ENCODE measurements at places on chromosomes 2 and 18.

- DNase-seq: no peak
Observed at GRCh38 chr2:70960833-70961647, 17.4 kb upstream of the ANKRD53 start.

- DNase-seq: peak; percentile 54
Observed at GRCh38 chr2:207692206-207693065, 19.0 kb upstream of the CCNYL1 start.

DNA sequence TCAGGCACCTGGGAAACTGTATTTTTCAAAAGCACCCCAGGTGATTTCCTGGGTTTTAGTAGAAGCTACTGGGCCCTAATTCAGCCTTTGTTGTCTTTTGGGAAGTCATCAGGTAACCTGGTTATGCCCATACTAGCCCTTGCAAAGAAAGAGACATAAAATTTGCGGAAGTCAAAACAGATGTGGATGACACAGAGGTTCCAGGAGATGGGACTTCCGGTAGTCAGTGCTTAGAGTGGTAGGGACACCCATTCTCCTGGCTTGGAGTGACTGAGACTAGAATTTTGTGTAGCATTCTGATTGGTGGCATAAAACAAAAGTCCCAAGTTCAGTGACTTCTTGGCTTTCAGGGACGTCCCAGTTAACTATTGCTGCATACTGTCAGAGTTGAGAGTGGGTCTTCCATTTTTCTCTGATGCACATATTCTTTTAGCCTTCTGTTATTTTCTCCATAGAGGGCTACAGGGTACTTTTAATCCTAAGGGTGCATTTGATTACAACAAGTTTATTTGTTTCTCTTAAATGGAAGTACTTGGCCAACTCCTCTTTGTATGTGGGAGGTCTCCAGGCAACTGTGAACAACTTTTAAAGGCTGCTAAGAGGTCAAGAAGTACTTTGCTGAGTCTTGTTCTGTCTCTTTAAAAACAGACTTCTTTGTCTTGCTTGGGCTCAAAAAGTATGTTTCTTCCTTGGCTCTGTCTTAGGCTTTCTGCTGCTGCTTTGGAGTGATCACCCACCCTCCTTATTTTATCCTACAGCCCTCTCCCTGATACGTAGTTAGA, 8.8 kb downstream of the NAB1 start:
- peak; percentile 35 for DNase-seq

- DNase-seq: peak; percentile 66
Observed at GRCh38 chr2:127197475-127198385, 22.4 kb downstream of the CYP27C1 start.

DNA sequence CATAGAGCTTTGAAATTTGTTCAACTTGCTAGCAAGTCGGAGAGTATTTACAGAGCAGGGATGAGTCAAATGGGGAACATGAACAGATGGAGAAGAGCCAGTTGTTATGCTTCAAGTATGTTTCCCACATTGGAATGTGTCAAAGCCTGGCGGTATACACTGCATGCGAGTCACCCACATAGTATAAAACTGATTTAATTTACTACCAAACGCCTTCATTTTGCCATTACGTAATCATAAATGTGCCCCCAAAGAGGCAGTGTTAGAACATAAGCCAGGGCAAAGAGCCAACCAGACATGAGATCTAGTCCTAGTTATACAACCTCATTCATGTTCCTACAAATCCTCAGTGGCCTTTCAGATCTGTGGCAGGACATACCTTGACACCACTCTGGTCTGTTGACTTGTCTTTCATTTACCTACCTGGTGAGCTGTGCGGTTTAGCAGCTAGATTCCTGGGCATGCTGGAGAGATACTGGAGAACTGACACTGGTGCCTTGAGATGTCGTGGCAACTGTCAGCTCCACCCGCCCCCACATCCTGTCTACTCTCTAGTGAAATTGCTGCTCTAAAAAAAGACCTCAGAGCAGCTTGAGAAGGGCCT, 21.7 kb upstream of the NRP2 start:
- peak; percentile 25 for DNase-seq

DNA sequence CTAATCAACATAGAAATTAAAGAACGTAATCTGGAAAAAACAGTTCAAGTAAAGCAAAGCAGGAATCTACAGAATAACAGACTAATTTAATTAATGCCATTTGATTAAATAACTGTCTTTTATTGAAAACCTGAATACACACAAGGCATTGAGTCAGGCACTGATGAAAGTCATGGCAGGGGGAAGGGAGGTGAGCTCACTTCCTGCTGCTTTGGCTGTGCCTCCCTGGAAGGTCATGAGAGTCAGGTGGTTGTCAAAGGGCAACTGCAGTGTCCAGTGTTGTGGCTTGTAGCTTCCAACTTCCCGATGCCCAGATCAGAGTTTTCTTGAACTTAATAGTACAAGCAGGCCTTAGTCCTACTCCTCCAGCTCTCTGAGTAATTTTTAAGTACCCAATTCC, 180.9 kb downstream of the PID1 start:
- DNase-seq: no peak

- DNase-seq: no peak
Observed at GRCh38 chr18:14949800-14950664, 202.1 kb downstream of the ANKRD30B start.

DNA sequence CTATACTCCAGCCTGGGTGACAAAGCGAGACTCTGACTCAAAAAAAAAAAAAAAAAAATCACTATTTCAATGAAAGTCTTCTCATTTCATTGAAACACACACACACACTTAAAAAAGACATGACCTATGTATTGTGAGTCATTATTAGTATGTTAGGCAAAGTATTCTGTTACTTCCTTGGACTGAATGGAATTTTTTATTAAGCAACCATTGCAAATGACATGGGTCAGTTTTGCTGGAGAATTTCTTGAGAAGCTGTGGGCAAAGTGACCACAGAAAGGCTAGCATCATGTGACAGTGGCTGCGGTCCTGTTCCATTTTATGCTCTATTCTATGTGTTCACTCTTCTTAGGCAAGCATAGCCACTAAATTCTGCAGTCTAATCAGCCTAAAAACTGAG, 695.7 kb downstream of the TDRD15 start:
- DNase-seq: no peak

- no peak for DNase-seq
Observed at GRCh38 chr2:65397122-65397521, 35.3 kb downstream of the SPRED2 start.

DNA sequence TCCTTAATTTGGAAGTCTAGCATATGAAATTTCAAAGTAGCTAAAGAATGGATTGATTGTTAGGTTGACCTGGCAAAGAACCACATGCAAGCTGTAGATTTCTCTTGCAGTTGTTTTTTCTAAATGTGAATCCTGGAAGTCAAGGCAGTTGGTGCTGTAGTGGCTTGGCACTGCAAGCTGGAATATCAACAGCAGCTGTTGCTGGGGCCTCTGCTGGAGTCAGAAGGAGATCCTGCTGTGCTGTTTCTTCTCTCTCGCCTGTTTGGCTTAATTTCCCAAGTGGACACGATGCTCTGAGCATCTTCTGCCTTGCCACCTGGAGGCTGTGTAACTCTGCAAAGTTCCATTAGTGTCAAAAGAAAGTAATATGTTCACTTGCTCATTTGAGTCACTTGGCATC, 12.6 kb downstream of the PIK3C3 start:
- DNase-seq: no peak

DNA sequence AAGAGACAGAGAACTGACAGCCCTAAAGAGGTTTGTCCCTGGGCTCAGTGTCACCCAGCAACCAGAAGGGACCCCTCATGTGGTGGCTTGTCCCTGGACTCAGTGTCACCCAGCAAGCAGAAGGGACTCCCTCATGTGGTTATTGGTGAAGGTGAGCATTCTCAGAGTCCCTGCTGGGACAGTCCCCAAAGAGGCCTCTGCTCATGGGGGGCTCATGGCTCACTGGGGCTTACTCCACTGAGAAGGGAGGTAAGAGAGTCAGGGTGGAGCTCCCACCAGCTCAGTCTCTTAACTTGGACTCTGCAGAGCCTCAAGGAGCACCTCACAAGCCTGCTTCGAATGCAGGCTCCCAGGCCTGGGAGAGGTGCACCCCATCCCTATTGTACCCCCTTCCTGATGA, 145.2 kb upstream of the COPS8 start:
- DNase-seq: no peak

DNA sequence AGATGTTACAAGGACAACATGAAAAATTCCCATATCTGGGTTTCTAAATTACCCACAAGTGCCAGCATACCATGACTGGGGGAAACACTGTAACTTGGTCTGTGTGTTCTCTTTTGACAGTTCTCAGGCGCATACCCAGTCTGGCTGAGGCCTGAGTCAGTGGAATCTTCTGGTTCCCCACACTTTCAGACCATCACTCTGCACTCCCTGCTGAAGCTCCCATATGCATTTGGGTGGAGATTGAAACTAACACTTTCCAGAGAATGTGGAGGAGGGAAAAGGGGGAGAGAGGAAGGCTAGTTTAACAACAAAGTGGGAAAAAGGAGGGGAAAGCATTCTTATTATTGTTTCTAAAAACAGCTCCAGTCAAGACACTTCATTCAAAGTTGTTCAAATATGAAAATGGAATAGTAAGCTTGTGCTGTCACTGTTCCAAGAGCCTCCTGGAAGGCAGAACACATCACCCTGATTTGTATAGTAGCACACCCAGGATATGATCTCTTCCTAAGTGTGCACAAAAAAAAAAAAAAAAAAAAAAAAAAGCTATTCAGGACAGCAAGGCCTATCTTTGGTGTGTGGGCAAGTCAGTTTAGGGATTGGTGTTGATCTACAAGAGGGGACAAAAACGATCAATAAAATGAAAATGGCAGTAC, 48.1 kb upstream of the CTIF start:
- no peak for DNase-seq

DNA sequence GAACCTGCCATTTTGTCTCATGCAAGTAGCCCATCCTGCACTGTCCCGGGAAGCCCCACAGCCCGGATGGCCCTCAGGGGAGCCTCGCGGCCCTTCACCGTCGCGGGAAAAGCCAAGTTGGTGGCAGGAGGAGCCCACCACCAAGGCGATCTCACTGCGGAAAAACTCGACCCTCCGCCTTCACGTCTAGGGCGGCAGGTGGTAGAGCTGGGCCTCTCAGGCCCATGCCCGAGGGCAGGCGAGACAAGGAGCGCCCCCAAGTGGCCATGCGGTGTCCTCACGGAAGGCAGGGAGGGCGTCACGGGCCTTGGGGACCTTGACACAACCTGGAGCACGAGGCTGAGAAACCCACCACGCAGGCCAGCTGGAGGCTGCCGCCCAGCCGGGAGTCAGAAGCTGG, 34.8 kb upstream of the SKA1 start:
- DNase-seq: peak; percentile 32

- no peak for DNase-seq
Observed at GRCh38 chr2:200320344-200320743, 13.9 kb downstream of the SPATS2L start.

DNA sequence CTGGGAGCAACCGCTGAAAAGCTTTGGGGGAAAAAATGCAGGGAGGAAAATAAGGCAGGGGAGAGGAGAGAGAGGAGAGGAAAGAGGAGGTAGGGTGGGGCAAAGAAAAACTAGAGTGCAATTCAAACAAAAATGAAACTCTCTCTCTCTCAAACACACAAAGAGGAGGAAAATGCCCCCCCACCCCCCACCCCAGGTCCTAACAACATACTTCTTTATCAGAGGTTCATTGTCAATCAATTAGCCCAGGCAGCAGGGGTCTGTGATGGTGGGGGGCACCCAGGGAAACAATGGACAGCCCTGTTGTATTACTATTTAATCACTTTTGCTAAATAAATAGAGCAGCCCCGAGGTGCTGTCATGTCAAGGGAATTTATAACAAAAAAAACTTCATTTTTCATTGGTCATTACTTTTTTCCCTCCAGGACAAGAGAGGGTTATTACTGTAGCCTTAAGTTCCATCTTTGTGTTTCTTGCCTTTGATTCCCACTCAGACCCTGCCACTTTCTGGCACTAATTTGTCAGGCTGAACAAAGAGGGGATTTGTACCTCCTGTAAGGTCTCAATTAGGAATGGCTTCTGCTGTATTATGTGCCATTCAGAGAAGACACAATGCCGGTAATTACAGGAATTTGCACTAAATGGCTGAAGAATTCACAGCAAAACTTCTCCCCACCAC, 55.0 kb downstream of the PLEKHM3 start:
- peak; percentile 92 for DNase-seq

GRCh38 chr2:202249521-202250253, 11.3 kb upstream of the SUMO1 start:
- DNase-seq: no peak

- peak; percentile 90 for DNase-seq
Observed at GRCh38 chr2:16882706-16883105, 217.1 kb upstream of the CYRIA start.

- DNase-seq: no peak
Observed at GRCh38 chr2:213757525-213757924, 473.3 kb downstream of the SPAG16 start.

DNA sequence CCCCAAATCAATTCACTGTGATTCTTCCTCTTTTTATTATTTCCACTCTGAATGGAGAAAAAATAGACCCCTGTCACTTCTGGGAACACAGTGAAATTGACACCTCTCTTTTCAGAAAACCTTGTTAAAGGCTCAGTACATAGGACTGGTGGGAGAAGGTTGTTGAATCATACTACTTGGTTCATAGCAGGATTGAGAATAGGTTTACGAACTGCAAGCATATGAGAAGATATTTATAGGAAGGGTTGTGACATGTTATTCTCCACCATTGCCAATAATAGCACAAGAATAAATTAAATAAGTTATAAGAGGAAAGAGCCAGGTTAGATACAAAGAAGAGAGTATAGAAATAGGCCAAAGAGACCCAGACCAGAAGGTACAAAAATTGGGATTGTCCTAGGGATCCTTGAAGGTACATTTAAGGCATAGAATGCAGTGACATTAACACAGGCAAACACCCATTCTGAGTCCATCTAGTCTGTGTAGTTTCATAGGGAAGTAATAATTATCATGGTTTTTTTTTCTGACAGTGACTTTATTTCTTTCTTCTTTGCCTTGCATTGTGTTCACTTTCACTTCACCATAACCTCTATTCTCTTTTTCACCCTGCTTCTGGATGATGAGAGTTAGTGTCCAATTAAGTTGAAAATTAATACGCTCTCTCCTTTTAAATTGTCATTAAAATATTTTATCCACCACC, 21.8 kb upstream of the SERPINE2 start:
- DNase-seq: no peak

- no peak for DNase-seq
Observed at GRCh38 chr2:48122166-48122565, 215.9 kb upstream of the FBXO11 start.

GRCh38 chr2:236826606-236827156, 257.1 kb downstream of the ACKR3 start:
- DNase-seq: peak; percentile 78

- no peak for DNase-seq
Observed at GRCh38 chr18:37426586-37426985, 139.0 kb downstream of the CELF4 start.

DNA sequence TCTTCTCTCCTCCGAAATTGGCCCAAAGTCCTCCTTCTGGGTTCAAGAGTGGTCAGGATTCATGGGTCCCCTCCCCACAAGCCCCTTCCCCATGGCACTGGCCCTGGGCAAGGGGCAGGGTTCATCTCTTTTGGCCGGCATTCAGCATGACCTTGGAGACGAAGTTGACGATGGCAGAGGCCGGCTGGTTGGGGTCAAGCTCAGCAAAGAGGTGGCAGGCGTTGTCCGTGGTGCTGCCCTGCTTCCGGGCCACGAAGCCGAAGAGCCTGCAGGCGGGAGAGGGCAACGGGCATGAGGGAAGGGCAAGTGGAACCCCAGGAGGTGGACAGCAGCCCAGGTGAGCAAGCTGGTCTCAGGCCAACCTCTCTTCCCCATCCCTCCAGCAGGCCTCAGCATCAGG, 198.5 kb downstream of the TNS1 start:
- DNase-seq: no peak
